ENCODE measurements at places on chromosomes 1 and 21.

DNA sequence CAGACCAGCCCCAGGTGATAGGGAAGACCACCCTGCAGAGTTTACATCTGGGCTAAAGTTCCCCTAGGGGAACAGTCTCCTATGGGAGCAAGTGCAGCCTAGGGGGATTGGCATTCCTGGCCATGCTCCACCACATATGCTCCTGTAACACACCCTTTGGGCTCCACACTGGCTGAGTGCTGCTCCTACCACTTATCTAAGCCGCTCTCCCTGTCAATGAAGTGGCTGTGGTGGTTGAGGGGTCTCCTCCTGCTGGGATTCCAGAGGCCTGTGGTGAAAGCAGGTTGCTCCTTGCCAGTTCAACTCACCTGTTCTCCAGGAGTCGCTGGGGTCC is 51.1 kb downstream of the COL24A1 start:
- DNase-seq = no peak

GRCh38 chr1:182303778-182304177 is 87.8 kb downstream of the GLUL start:
- DNase-seq = no peak

GRCh38 chr1:64865105-64865757 is 101.1 kb downstream of the JAK1 start:
- no peak for DNase-seq

GRCh38 chr1:98342566-98342965 is 319.0 kb upstream of the SNX7 start:
- DNase-seq = no peak

GRCh38 chr1:228275430-228276173 is 67.8 kb downstream of the OBSCN start:
- peak; percentile 83 for DNase-seq

- DNase-seq = no peak
Observed at GRCh38 chr1:168340781-168341482, 60.3 kb downstream of the TBX19 start.

GRCh38 chr1:28890435-28890834 is 23.9 kb upstream of the EPB41 start:
- DNase-seq = no peak

GRCh38 chr1:100627054-100627716 is 89.2 kb downstream of the GPR88 start:
- no peak for DNase-seq

GRCh38 chr1:20093940-20094391 is 24.0 kb downstream of the PLA2G5 start:
- no peak for DNase-seq

- DNase-seq = no peak
Observed at GRCh38 chr1:63787875-63788274, 14.1 kb downstream of the ROR1 start.

DNA sequence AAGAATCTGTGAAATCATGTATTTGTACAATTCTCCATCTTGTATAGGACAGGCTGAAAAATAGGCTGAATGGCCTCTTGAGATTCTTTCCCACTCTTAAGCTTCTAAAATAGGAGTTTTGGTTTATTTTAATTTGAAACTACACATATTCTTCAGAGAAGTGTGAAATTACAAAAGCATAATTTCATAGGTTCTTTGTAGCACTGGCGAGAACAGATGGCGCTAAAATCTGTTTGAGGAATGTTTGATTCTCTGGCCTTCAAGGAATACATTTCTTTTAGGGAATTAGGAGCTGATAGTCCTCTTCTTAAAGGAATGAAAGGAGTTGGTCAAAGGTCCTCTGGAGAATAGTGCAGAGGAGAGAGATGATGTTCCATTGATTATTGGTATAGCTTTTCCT is 44.9 kb downstream of the CC2D1B start:
- DNase-seq = no peak

DNA sequence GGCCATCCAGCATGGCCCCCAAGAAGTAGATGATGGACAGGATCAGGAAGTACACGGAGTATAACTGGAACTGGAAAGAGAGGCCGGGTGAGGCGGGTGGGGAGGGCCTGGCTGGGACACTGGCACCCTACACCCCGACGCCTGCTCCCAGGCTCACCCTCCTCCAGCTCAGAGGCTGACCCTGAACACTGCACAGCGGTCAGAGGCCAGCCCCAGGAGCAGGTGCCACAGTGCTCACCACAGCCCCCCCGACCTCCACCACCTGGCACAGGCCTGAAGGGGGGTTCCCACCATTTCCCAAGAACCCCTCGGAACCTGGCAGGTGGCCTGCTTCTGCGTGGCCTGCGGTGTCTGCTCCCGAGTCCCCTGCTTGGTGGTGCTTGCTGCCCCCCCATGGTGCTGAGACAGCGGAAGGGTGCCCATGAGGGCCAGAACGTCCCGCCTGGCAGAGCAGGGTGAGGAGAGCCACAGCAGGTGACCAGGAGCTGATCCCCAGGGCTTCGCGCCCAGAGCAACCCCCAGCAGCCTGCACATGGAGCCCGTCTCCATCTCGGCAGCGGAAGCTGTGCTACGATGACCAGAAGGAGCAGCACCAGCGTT is 26.1 kb downstream of the SLC19A1 start:
- no peak for DNase-seq

GRCh38 chr1:58816747-58817221 is 32.9 kb upstream of the JUN start:
- no peak for DNase-seq

- peak; percentile 72 for DNase-seq
Observed at GRCh38 chr1:151130987-151131586, 15.3 kb downstream of the SEMA6C start.

DNA sequence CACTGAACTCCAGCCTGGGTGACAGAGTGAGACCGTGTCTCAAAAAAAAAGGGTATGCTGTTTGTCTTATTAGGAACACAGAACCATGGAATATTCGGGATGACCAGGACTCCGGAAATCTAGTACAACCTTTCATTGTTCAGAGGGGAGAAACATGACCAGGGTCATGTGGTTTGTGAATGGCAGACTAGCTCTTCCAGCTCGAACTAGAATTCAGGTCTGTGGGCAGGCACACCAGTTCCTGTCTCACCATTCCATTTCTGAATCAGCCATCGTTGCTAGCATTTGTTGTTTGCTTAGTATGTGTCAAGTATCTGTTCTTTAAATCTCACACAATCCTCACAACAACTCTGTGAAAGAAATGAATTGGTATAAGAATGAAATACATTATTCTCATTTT is 50.9 kb downstream of the MDM4 start:
- no peak for DNase-seq

- DNase-seq = no peak
Observed at GRCh38 chr1:157806431-157807149, 13.3 kb downstream of the FCRL1 start.

DNA sequence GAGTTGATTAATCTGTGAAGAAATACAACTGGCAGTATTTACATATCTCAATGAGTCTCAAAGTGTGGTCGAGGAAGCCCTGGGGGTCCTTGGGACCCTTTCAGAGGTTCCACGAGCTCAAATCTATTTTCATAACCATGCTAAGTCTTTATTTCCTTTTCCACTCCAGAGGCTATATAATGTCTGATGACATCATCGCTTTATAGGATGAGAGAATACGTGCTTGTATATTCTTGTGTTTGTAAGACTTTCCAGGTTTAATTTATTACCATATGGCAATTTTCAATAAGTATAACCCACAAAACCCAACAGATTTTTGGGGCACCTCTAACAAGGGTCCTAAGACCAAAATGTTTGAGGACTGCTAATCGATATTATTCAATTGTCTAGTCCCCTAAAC is 1.4 kb upstream of the SLC19A2 start:
- no peak for DNase-seq
